ENCODE measurements at places on chromosomes 16 and 17. TPM values are rescaled to one million over a fixed set of nuclear protein-coding genes. Genes with fewer than 3 reads are reported as not detected.

DNA sequence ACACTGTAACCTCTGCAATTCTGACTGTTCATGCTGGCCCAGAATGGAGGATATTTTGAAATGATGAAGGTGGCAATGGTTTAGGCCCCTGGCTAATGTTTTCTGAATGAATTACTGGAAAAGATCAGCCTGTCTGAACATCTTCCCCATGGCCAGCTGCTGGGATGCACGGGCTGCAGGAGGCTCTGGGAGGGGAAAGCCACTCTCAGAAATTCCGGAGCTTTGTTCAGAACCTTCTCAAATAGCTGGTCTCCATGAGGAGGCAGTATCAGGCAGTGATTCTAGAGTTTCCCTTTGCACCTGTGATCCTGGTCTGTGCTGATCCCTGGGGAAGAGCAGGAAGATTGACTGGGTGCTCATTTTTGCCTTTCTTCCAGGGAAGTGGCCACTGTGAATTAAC, 5.0 kb downstream of the SLC6A2 start:
- no peak overlapping the region for H3K4me3 ChIP-seq
- H3K27me3 ChIP-seq, result peaks cover 32% of the 10 kb centered on the region
- no peak overlapping the region for H3K27ac ChIP-seq

GRCh38 chr16:85428168-85428898, 184.8 kb upstream of the GSE1 start:
- H3K4me1 ChIP-seq, result no peaks in the 10 kb centered on the region
- no peak overlapping the region for H3K4me3 ChIP-seq
- H3K27ac ChIP-seq, result no peak overlapping the region

The GAS2L2 gene
- not detected for total RNA-seq

The NTN3 gene
- total RNA-seq, result 1.8 TPM

The GGT6 gene
- total RNA-seq, result not detected

The ACAP1 gene
- 4.4 TPM for total RNA-seq

GRCh38 chr17:77405867-77406732, 265.3 kb downstream of the SEC14L1 start:
- no peak overlapping the region for H3K27ac ChIP-seq
- H3K27me3 ChIP-seq, result no peaks in the 10 kb centered on the region
- no peak for DNase-seq
- no peaks in the 10 kb centered on the region for H3K36me3 ChIP-seq
- H3K4me1 ChIP-seq, result peaks cover 52% of the 10 kb centered on the region

GRCh38 chr17:57830880-57831279, 19.0 kb downstream of the MRPS23 start:
- no peak for DNase-seq
- H3K4me1 ChIP-seq, result peaks cover 9% of the 10 kb centered on the region
- H3K27me3 ChIP-seq, result no peaks in the 10 kb centered on the region
- no peak overlapping the region for H3K27ac ChIP-seq
- no peaks in the 10 kb centered on the region for H3K36me3 ChIP-seq

The GJD3 gene
- total RNA-seq, result 1.2 TPM

DNA sequence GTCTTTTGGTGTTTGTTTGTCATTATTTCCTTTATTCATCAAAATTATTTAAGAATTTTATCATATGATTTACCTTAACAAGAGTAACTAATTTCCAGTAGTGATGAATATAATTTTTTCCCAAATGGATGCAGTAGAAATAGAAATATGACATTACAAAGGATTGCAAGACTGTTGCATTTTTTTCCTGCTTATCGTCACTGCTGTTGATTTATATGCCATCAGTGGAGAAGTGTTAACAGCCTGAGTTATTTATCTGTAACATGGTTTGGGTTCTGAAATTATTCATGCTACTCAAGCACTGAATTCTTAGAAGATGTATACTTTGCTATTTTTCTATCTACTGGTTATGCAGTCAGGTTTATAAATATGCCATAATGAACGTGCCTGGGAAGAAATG, 68.6 kb downstream of the TMEM100 start:
- no peaks in the 10 kb centered on the region for H3K27me3 ChIP-seq
- no peak overlapping the region for H3K4me3 ChIP-seq
- no peaks in the 10 kb centered on the region for H3K36me3 ChIP-seq

GRCh38 chr17:50264263-50265113, 9.8 kb upstream of the TMEM92 start:
- H3K4me3 ChIP-seq, result peak overlapping the region; percentile 54
- no peaks in the 10 kb centered on the region for H3K27me3 ChIP-seq
- peak; percentile 85 for DNase-seq

DNA sequence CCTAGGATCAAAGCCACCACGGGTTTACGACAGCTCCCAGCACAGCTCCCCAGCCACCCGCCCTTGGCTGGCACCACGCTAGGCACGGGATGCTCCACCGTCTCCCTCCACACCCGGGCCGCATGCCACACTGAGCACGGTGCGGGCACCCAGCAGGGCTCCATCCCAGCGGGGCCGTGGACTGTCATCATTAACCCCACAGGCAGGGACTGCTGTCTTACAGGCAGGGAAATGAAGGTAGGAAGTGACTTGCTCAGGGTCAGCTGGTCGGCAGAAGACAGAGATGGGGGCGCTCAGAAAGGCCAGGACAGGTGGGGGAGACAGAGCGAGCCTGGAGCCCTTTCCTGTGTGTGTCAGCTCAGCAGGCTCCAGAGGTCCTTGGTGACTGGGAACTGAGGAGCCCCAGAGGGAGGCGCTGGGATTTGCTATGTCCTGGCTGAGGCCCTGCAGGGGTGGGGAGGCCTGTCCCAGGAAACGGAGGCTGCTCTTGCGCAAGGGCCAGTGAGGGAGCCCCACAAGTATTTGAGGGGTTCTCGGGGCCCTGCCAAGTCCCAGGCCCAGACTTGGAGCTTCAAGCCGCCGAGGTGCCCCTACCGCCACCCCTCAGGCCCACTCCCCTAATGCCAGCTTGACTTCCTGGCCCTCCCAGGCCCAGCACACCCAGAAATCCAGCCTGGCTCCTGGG, 3.2 kb downstream of the UBALD1 start:
- H3K27me3 ChIP-seq, result no peaks in the 10 kb centered on the region
- H3K4me3 ChIP-seq, result no peak overlapping the region
- H3K36me3 ChIP-seq, result no peaks in the 10 kb centered on the region
- peaks cover 22% of the 10 kb centered on the region for H3K4me1 ChIP-seq
- peak overlapping the region; percentile 44 for H3K27ac ChIP-seq

DNA sequence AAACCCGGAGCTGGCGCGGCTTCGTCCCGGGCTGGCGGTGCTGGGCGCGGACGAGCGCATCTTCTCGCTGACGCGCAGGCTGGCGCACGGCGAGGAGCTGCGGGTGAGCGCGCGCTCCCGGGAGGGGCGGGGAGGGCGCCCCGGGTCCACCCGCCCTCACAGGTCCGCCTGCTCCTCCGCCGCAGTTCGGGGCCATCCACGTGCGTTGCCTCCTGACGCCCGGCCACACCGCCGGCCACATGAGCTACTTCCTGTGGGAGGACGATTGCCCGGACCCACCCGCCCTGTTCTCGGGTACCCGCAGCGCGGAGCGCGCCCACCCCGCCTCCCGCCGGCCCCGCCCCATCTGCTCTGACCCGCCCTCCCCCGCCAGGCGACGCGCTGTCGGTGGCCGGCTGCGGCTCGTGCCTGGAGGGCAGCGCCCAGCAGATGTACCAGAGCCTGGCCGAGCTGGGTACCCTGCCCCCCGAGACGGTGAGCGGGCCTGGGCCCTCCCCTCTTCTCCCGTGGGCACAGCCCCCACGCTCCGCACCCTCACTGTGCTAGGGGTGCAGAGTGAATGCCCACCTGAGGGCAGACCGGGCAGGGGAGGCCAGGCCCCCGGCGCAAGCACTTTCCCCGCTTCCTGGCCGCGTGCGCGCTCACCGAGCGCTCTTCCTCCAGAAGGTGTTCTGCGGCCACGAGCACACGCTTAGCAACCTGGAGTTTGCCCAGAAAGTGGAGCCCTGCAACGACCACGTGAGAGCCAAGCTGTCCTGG, 1.4 kb downstream of the HAGHL start:
- no peaks in the 10 kb centered on the region for H3K36me3 ChIP-seq
- H3K27ac ChIP-seq, result no peak overlapping the region
- no peaks in the 10 kb centered on the region for H3K27me3 ChIP-seq
- peak; percentile 84 for DNase-seq
- peak overlapping the region; percentile 72 for H3K4me3 ChIP-seq
- no peaks in the 10 kb centered on the region for H3K4me1 ChIP-seq

DNA sequence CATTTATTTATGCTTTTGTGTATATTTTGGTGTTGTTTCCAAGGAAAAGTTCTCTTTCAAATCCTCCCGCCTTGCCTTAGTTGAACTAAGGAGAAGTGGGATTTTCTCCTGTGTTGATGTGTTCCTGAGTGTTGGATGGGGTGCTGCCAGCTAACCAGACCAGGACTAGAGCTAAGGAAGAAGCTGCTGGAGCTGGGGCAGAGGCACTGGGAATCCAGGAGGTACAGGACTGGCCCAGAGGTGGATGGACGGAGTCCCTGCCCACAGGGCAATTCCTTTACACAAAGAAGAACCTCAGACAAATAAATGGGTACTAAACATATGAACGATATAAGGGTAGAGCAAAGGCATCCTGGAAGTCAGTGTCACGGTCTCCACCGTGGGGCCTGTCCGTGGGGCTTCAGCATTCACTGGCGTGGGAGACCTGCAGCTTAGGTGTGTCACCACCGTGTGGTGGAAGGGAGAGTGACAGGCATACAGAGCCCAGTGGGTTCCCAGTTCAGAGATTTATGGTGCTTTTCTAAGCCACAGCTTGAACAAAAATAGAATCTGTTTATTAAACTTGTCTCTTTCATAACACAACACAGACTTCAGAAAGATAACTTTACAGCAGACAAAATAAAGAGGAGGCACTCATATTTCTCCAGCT, 270.7 kb downstream of the NTN1 start:
- peaks cover 9% of the 10 kb centered on the region for H3K4me1 ChIP-seq
- H3K27me3 ChIP-seq, result no peaks in the 10 kb centered on the region
- H3K36me3 ChIP-seq, result no peaks in the 10 kb centered on the region
- DNase-seq, result peak; percentile 49
- H3K4me3 ChIP-seq, result no peak overlapping the region

GRCh38 chr17:81291662-81292061, 3.4 kb downstream of the SLC38A10 start:
- DNase-seq, result peak; percentile 78
- H3K27ac ChIP-seq, result no peak overlapping the region
- H3K4me1 ChIP-seq, result peaks cover 17% of the 10 kb centered on the region
- no peaks in the 10 kb centered on the region for H3K27me3 ChIP-seq
- no peaks in the 10 kb centered on the region for H3K36me3 ChIP-seq
